Right ventricle myocardium superior (tissue), 1 donor: ENCODE measurements at places on chromosomes 16 and 17. TPM values are rescaled to one million over a fixed set of nuclear protein-coding genes. Genes with fewer than 3 reads are reported as not detected.

DNA sequence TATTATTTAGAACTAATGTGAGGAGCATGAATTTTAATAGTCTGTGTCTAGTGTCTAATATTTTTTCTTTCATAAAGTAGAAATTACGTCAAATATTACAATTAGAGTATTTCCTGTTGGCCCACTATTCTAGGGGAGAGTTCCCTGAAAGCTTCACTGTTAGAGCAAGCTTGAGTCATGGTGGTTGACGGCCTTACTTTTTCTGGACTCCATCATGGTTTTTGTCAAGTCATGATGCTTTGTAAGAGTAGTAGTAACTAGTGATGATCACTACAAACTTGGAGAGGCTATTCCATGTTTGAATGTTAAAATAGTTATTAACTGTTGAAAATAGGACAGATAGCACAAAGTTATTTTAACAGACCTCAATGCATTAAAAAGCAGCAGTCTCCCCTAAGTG is 1.7 kb downstream of the PSMD11 start:
- no peak for DNase-seq

FBXL16 gene
- total RNA-seq, result not detected

GRCh38 chr17:45345246-45345553 is 28.4 kb upstream of the MAP3K14 start:
- DNase-seq, result peak; percentile 60

GRCh38 chr16:83552228-83552627 is 255.6 kb upstream of the HSBP1 start:
- no peak for DNase-seq

GRCh38 chr17:36689089-36689667 is 87.8 kb downstream of the MRM1 start:
- no peak for DNase-seq

DNA sequence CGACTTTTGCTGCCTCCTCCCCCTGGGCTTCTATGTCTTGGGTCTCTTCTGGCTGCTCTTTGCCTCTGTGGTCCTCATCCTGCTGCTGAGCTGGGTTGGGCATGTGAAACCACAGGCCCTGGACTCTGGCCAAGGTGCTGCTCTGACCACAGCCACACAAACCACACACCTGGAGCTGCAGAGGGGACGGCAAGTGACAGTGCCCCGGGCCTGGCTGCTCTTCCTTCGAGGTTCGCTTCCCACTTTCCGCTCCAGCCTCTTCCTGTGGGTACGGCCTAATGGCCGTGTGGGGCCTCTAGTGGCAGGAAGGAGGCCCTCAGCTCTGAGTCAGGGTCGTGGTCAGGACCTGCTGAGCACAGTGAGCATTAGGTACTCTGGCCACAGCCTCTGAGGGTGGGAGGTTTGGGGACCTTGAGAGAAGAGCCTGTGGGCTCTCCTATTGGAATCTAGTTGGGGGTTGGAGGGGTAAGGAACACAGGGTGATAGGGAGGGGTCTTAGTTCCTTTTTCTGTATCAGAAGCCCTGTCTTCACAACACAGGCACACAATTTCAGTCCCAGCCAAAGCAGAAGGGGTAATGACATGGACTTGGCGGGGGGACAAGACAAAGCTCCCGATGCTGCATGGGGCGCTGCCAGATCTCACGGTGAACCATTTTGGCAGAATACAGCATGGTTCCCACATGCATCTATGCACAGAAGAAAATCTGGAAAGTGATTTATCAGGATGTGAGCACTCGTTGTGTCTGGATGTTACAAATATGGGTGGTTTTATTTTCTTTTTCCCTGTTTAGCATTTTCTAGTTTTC is 2.3 kb downstream of the GP1BA start:
- no peak for DNase-seq

GRCh38 chr17:39617446-39618245 is 9.1 kb upstream of the PPP1R1B start:
- peak; percentile 78 for DNase-seq
